NCI-H1105 (cell line): ENCODE measurements at places on chromosomes 3 and 15.
A peak's percentile ranks its signal among the peaks of the same experiment; 100 is the strongest.

DNA sequence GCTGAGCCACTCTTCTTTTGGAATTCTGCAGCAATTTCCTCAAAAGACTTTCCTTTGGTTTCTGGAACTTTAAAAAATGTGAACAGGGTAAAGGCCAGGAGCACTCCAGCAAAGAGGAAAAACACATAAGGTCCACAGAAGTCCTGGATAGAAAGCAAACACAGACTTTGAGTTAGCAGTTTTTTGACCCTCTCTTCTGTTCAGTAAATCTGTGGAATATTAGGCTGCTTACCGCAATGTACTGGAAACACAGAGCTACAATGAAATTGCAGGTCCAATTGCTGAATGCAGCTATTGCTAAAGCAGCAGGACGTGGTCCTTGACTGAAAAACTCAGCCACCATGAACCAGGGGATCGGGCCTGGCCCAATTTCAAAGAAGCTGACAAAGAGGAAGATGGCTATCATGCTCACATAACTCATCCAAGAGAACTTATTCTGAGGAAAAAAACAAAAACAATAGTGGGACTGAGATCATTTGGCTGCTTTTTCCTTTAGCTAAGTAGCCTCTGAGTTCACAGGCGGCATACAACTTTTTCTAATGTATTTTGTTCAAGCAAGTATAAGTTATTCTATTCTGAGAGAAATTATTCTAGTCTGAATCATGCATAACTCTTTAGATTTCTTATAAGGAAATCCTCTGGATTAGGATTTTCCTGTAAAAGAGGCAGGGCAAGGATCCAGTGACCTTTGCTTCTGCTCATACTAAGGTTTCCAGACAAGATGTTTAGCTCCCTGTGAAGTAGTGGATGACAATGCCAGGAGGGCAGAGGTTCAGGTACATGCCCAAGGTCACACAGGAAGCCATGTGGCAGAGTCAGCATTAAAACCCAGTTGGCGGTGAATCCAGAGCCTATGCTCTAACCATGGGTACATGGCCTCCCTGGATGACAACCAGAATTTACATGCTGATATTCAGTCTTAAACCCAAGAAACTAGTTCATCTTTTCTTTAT, 28.3 kb downstream of the SLC2A2 start:
- DNase-seq: no peak

DNA sequence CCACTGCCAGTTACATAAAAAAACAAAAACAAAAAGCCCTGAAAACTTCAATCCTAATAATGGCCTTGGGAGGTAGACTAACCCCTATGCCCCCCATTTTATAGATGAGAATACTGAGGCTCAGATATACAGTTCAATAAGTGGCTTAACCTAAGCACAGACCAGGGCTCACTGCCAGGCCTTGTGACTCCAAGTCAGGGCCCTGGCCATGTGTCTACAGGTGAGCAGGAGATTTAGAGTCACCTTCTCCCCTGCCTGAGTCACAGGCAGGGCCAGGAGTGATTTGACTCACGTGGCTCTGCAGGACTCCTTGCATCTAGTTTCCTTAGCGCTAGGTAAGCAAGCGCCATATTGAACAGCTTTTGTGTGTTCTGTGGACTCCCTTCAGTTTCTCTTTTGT, 98.6 kb upstream of the ETV5 start:
- DNase-seq: no peak

GRCh38 chr3:170563712-170564423, 22.0 kb downstream of the SLC7A14 start:
- no peak for DNase-seq

DNA sequence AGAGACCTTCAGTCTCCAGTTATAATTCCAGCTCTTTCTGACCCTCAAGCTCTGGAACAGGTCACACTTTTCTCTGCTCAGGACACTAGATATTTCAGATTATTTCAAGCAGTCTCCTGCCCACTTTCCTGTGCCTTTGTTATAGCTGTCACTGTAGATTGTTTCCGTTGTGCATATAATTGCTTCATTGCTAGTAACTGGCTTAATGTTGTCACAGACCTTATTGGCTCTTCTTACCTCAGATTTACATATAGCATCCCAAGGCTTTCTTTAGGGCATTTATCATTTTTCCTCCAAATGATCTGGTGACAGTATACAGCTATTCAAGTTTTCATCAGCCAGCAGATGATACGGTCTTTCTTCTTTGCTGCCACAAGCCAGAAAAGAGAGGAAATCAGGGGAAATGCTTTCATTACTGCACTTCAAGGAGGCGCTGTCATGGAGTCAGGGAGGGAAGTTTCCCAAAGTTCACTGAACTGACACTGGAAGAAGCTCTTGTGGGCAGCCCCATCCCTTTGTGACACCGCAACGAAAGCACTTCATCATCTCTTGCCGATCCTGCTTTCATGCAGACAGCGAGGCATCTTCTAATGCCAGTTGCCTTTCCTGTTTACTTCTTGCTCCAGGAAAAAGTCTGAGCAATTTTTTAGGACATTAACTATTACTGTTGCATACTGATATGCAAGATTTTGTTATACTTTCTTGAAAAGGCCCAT, 181.9 kb downstream of the CDIN1 start:
- DNase-seq: no peak

GRCh38 chr3:14416453-14416852, 14.0 kb downstream of the SLC6A6 start:
- DNase-seq: no peak

DNA sequence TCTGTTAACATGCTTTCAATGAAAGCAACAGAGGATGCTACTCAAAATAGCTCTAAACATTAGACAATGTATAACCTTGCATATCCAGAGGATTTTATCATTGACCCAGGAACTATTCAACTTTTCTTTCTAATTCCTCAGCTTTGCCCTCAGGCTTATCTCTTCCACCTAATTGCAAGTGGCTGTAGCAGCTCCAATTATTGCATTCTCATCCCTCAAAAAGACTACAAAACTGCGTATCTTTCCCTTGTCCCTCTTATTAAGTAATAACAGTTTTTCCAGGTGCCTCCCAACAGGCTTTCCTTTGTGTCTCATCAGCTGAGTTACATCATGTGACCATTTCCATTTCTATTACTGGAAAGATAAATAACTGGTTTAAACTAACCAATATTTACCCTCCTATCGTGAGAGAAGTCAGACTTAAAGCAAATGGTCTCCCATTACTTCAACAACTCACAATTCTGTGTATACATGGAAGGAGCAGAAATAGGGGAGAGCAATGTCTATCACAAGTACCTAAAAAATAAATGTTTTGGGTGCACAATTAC, 78.0 kb upstream of the MBNL1 start:
- DNase-seq: no peak

DNA sequence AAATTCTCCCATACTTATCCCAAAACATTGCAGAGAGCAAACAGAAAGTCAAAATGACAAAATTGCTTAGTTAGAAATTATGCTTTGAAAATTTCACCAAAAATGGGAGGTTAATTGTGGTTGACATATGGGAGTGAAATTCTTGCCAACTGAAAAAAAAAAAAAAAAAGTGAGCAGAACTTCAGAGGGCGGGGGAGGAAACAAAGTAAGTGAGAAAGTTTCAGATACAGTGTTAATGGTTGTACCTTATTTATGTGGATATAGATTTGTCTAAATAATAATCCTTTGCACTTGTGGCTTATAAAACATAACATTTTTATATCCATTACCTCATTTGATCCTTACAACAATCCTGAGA, 91.5 kb upstream of the RAP2B start:
- no peak for DNase-seq

- DNase-seq: no peak
Measured at GRCh38 chr3:116034086-116034485, 410.8 kb downstream of the GAP43 start.

DNA sequence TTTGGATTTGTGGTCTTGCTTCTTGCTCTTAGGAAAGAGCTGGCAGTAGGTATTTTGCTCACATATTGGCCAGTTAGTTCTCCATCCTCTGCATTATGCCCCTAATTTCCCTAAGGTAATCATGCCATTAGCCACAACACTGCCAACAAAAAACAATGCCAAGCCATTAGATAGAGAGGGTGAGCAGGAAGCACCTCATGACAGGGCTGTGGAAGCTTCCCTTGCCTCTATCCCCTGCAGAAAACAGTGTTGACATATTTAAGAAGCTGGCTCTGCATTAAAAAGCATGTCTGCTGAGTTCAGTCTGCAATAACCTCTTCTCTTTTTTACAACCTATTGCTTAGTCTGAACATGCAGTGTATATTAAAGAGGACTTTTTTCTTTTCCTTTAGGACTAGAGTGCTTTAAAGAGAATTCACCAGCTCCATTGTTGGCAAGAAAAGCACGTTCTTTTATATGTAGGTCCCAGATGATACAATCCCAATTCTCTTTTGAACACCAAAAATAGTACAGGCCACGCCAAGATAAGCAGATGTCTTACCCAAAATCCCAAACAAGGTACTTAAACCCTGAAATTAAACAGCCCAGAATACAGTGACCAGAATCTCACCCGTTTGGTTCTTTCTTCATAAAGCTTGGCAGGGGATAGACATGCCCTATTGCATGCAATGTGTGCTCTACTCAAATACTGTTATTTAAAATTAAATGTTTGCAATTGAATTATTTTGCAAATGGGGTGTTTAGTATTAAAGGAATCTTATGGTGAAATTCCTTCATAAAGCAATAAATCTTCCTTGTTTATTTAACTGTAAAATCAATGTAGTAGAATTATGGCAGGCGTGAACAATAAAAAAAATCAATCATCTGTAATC, 93.7 kb upstream of the UBE3A start:
- no peak for DNase-seq

- DNase-seq: peak; percentile 30
Measured at GRCh38 chr3:49839193-49839809, 17.1 kb downstream of the TRAIP start.

DNA sequence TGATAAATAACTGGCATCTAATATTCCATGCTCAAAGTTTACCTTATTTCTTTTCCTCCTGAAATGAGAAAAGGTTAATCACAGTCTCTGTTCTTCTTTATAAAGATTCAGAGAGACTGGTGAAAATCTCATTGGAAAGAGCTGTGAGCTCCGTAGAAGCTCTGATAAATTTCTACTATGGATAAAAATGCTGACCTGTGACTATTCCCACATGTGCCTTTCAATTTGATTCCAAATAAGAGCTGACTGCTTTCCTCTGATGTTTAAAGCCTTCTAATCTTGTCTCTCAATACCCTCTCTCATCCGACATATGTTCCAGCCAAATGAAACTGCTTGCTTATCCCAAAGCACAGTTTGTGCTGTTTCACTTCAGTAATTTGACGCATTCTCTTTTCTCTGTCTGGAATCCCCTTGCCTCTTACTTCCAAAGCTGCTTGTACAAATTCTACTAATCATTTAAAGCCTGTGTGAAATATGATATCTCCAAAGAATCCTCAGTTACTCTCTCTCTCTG, 130.1 kb downstream of the RTP4 start:
- no peak for DNase-seq

DNA sequence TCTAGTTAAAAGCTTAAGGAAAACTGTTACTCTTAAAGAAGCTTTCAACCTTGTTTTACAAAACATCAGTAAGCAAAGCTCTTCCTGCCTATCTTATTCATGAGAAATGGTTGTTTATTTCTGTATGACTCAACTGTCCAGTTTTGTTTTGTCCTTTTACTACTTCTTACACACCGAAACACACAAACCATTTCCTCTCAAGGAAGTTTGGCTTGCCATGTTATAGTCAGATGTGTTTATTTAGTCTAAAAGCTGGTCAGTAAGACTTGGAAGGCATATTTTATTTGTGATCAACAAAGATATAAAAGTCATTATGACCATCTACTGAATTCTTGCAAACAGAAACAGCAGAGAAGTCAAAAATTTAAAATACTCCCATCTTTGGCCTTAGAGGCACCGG, 53.2 kb upstream of the RBSN start:
- DNase-seq: no peak

- DNase-seq: no peak
Measured at GRCh38 chr15:90393040-90393439, 5.0 kb downstream of the IQGAP1 start.

GRCh38 chr3:17901893-17902292, 159.5 kb upstream of the TBC1D5 start:
- no peak for DNase-seq

DNA sequence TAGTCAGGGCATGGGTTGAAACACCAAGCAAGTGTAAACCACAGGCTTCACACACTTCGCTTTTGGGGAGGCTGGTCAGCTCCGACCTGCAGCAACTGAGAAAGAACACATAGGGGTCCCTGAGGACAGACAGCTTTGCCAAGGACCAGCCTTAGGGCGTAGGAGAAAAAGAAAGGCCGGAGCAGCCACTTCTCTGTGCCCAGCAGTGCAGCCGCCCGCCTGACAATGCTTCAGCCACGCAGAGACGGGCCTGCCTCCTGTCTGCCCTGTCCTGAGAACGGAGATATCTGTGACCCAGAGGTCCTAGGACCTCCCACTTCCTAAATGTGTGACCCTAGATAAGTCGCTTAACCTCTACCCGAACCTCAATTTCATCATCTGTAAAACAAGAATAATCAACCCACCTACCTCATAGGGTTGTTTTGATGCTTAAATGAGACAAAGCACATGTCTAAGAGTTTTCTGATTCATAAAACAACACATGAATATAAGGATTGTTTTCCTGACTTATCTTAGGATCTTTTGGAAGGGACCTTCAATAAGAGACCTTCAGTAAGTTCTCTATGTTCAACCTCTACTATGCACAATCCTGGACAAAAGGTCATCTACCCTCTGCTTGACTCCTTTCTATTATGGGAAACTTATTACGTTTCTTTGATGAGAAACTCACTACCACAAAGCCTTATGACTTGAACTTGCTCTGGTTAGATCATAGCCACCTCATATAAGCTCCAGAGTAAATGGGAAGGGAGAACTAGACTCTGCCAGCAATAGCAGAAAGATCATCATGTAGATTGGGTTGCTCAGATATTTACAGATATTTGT, 32.9 kb upstream of the RFTN1 start:
- no peak for DNase-seq

DNA sequence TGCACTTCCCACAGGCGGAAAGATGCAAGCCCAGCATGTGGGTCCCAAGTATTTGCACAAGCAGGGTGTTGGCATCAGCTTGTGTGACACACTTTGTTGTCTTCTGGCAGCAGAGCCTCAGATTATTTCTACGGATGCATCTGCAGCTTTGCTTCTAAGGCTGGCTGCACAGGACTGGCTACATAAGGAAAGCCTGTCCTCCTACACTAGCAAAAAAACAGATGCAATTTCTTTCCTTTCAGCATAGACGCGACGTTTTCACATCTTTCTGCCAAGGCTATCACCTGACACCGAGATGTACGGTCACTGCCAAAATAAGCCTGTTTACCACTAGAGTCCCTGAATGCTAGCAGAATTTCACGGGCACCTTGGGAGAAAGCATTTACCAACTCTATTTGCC, 13.5 kb downstream of the MRPS11 start:
- no peak for DNase-seq

GRCh38 chr3:102084006-102084405, 234.7 kb downstream of the NFKBIZ start:
- DNase-seq: no peak

DNA sequence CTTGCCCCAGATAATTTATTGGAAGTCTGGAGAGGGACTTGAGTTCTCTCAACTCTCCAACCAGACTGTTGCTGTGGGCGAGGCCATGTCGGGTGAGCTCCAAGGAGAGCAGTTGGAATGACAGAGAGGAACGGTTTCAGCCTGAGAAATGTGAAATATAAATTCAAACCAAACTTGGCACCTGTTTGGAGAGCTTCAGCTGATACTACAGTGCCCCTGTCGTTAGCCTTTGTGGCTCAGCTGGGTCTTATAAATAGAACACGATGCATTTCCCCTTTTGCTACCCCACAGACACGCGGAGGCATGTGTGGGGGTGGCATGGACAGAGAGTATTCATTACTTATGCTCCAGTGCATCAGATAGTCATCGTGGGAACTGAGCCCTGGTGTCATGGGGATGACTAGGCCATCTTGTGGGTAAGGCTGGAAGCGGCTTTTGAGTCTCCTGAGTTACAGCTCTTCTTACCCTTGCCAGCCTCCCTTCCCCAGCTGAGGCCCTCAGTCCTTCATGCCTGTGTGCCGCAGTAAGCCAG, 15.6 kb downstream of the SMAD3 start:
- DNase-seq: no peak
